ENCODE measurements at places on chromosomes 11 and 22.

GRCh38 chr11:81959341-81959740 is 774.3 kb downstream of the FAM181B start:
- no peak for DNase-seq

DNA sequence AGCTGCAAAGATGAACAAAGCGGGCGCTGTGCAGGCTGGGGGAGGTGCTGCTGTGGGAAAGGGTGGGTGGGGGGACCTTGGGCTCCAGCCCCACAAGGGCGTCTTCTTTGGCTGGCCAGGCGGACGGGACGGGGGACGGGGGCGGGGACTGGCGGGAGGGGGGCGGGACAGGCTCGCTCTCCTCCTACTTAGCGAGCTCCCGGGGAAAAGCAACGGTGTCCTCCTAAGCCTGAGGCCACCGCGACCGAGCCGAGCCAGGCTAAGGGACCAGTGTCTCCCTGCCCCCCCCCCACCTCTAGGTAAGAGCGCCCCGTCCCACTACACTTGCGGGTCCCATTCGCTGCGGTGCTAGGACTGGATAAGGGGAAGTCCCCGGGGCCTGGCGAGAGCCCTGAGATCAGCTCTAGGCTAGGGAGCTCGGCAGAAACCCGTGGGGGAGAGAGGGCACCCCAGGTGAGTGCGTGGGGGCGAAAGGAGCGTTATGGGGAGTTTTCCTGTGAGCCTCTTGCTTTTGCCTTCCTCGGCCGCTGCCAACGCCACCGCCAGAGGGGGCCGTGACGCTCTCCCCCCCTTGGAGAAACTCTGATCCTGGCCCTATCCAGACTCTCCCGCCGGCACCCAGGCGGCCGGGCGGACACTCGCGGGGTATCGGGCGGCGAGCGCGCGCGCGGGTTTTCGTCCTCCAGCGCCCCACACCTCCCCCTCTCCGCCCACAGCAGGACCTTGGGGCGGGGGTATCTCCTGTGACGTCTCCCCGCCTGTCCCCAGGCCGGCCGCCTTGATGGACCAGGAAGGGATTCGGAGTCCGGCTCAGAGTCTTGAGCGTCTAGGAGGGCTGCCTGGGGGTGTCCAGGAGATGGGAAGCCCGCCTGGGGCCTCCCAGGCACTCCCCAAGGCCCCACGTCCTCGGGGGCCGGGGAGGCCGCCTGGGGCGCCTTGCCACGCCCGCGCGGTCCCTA is at the start of gene PHLDB1:
PHLDB1 (plus strand) TSS at position 215 of the 959 bp plus-strand sequence. CDS start 6,222 bp downstream, outside the sequence.
- DNase-seq = no peak

DNA sequence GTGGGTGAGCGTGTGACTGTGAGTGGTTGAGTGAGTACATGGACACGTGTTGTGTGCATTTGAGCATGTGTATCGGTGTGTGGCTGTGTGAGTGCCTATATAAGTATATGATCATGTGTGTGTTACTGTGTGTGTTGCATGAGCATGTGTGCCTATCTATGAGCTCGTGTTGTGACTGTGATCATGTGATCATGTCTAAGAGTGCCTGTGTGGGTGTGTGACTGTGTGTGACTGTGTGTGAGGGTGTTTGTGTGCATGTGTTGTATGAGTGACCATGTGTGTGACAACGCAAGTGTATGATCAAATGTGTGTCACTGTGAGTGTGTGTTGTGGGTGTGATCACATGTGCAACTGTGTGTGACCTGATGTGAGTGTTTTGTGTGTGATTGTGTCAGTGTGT is 88.8 kb downstream of the UBASH3B start:
- no peak for DNase-seq

DNA sequence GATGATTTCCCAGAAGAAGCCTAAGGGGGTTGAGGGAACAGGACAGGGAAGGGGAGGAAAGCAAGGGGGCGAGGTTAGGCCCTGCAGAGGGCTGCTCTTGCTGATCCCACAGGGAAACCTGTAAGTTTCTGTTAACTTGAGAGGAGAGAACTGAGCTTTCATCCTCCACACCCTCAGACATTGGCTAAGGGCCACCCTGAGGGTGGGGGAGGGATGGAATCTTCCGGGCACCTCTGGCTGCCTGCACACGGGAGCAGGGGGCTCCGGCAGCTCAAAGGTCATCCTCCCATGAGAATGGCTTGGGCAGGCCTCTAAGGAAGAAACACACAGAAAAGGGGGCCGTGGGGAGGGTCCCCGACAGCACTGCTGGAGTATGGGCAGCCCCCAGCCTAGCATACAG is 108.1 kb downstream of the TSPAN18 start:
- no peak for DNase-seq

DNA sequence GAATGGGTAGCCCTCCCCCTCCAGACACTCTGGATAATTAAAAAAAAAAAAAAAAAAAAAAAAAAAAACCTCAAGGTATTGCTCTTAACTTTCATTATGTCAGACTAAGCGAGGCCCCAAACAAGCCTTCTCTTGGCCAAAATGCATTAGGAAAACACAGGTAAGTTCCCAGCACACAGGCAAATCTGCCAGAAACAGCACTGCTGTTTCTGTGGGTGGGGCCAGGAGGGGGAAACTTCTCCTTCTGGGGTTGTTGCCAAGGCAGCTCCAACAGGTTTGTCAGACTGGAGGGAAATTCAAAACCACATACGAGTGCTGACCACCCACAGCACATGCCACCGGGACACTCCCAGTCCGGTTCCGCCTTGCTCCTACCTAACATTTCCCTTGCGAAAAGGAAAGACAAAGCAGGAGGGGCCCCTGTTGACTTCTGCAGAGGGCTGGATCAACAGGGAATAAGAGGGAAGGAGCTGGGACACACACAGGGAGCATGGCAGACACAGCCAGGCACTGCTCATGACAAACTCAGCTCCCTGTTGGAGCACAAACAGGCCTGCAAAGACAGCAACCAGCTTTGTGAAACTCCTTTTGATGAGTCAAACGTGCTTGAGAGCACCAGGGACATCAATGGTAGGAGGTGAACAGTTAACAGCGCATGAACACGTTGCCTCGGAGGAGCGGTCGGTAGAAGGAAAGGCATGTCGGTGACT is 55.0 kb downstream of the MYH9 start:
- DNase-seq = no peak

GRCh38 chr11:133977067-133977677 is 20.4 kb upstream of the IGSF9B start:
- no peak for DNase-seq

DNA sequence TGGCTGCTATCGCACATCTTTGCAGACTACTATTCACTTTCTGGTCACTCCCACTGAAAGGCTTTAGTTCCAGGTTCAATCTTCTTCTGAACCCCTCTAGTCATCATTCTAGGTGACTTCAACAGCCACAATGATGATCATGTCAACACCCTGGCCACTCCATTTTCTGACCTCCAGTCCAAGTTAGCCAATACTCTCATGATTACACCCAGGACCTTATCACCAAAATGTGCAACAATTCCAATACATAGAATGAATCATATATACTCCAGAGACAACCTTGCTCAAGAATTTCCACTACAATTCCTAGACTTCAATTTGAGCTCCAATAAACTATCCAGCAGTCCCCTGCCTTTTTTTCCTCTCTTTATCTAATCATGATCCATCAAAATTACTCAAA is 70.7 kb downstream of the PAK1 start:
- DNase-seq = no peak

DNA sequence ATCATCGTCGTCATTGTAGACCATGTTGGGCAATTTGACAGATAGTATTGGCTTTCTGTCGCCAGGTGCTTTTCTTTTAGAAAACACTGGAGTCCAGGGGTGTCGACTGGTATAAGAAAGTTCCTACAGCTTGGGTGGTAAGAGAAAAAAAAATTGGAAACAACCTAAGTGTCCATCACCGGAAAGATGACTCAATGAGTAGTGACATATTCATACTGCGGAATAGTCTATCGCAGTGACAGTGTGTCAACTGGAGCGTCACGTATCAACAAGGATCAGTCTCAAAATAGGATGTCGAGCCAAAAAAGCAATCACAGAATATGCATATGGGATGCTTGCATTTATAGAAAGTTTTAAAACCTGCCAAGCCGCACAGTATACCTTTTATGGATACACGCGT is 157.6 kb downstream of the MN1 start:
- DNase-seq = no peak

DNA sequence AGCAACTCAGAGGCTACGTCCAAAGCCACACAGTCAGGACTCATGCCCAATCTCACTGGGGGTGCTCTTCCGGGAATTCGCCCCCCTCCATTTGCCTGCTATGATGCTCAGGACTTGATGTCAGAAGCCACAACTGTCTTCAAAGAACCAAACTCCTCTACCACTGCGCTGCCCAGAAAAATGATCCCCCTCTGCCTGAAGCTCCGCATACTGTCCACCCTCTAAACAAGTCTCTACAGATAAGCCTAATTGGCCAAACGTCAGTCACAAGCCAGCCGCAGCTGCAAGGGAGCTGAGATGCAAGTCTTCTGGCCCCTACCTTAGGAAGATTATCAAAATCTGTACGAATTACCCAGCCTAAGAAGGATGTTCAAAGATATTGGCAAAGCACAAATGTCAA is 294.6 kb downstream of the BUD13 start:
- no peak for DNase-seq

GRCh38 chr11:31325160-31325559 is 44.4 kb downstream of the DCDC1 start:
- no peak for DNase-seq

GRCh38 chr11:117178210-117179034 is at the start of gene SIDT2:
SIDT2 (plus strand) TSS chr11:117178743; CDS start chr11:117179264, 521 bp downstream.
- DNase-seq = peak; percentile 81

- DNase-seq = no peak
Observed at GRCh38 chr22:18083406-18083805, 5.6 kb downstream of the PEX26 start.

DNA sequence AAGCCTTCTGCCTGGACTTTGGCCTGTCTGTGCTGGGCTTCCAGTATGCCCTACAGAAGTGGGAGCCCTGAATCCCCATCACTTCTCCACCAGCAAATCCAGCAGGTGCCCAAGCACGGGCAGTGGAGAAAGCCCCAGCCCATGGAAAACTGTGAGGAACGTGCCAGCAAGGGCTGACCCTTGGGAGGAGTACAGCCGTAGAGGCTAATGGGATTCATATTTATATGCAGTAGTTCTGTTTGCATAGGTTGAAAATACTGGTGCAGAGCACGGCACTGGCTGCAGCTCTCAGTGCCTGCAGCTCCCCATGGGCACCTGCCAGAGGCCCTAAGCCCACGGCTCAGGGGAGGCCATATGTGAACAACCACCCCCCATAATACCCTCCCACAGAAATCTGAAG is 10.1 kb downstream of the NAGA start:
- DNase-seq = no peak

- DNase-seq = no peak
Observed at GRCh38 chr11:126930091-126930841, 70.3 kb downstream of the KIRREL3 start.

DNA sequence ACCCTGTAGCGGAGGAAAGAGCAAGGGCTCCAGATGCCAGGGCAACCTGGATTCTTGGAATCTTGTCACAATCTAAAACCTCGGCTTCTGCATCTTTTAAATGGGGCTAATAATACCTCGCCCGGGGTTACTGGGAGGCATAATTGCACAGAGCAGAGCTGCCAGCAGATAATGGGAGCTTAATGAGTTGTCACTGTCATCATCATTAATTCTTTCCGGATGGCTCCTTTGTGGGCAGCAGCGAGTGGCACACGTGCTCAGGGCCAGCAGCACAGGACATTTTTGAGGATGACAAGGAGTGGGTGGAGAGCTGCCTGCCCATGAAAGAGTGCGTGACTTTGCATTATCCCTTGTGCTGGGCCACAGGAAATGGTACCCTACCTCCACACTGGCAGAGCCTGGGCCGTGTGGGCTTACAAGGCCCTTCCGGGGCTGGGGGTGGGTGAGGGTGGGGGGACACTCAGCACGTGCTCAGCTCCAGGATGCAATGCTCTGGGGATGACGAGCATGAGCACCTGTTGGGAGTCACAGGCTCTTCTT is 5.7 kb downstream of the PDGFB start:
- DNase-seq = no peak

DNA sequence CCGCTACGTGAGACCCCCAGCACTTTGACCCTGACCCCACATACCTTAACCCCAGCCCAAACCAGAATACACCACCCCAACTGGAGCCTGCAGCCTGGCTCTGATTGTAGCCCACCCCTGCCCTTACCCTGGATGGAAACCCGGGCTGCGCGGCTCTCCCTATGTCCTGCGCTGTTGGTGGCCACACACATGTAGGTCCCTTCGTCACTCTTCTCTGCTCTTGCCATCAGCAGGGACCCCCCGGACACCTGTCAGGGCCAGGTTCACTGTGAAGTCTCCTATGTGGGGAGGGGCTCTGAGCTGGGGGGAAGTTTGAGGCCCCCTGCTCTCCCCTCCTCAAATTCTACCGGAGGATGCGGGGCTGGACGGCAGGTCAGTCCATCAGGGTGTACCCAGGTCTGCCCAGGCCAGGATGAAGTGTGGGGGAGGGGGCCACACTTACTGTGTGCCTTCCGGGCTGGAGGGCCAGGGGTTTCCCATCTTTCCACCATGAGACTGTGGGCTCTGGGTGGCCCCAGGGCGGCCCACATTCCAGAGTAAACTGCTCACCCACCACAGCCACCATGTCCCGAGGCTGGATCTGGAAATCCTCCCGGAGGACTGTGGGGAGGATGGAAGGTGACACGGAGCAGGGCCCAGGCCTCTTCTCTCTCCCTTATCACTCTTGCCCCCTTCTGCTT is 1.5 kb downstream of the ROBO4 start:
- DNase-seq = no peak

DNA sequence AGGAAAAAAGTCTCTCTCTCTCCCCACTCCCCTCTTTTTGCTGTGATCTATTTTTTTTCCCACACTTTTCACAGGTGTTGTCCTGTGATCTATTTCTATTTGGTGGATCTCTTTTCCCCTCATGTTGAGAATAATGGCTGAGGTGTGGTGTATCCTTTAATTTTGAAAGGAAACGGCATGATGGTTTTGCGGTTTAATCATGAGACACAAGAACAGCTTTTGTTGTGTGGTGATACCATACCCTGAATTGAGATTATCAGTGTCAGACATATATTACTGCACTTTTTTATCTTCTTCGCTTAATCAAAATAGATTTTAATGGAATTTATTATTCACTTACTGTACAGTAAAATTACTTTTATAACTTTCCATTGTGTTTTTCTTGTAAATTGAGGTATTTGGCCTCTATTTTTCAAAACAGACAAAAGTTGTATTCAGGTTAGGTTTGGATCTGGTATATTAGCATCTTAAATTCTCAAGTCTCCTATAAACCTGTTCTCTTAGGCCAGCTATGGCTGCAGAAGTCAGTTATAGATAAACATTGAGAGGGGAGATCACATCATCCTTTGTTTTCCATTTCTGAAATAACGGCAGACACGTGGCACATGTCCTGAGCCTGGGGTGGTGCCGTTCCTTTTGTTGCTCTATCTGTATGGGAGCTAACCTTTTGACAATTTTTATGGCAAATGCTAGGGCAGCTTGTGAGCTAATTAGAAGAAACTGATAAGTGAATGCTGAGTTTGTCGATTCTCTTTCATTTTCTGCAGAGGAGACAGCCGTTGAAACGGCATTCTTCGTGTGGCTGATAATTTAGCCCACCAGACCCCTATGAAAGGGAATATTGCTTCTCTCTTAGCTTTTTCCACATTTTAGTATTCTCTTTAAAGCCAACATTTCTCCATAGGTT is 25.8 kb downstream of the NF2 start:
- DNase-seq = no peak
